ENCODE measurements at places on chromosomes 13 and 19. TPM values are rescaled to one million over a fixed set of nuclear protein-coding genes. Genes with fewer than 3 reads are reported as not detected.
A peak's percentile ranks its signal among the peaks of the same experiment; 100 is the strongest.

- peaks cover 62% of the 10 kb centered on the region for H3K27me3 ChIP-seq
- no peak overlapping the region for H3K4me3 ChIP-seq
- peaks cover 13% of the 10 kb centered on the region for H3K4me1 ChIP-seq
- no peak for DNase-seq
- H3K27ac ChIP-seq: no peak overlapping the region
Observed at GRCh38 chr13:28499609-28500008, 4.7 kb upstream of the FLT1 start.

DNA sequence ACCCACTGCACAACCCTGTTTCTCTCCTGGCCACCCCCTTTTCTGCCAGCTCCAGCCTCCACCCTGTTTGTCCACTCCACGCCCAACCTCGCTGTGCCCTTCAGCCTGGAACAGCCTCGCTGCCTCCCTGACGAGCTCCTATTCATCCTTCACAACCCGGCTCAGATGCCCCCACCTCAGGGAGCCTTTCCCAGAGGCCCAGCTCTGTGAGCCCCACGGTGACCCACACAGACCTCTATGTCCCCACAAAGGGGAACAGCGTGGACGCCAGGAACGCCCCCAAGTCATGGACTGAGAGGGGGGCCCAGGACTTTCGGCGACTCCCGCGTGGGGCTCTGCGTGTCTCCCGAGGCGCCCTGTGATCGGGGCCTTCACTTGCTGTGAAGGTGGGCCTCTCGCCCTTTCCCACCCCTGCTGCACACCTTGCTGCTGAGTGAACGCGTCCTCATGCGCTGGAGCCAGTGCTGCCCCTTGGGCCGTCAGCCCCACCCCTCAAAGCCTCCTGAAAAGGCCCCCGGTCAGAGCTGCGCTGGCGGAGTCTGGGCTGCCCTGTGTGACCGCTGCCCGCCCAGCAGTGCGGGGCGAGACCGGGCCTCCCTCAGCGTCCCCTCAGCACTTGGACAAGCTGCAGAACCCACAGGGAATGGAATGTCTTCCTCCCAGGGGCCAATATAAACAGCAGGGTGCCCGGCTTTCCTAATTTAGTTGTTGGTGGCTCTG, 40.0 kb downstream of the ADPRHL1 start:
- no peak overlapping the region for H3K4me3 ChIP-seq
- no peak for DNase-seq
- H3K4me1 ChIP-seq: peaks cover 2% of the 10 kb centered on the region
- H3K27ac ChIP-seq: no peak overlapping the region
- peaks cover 3% of the 10 kb centered on the region for H3K27me3 ChIP-seq
- H3K36me3 ChIP-seq: peaks cover 2% of the 10 kb centered on the region

GRCh38 chr19:17216058-17216670, 1.0 kb downstream of the USE1 start:
- H3K4me3 ChIP-seq: peak overlapping the region; percentile 91
- H3K36me3 ChIP-seq: peaks cover 8% of the 10 kb centered on the region
- peaks cover 3% of the 10 kb centered on the region for H3K27me3 ChIP-seq
- DNase-seq: no peak
- no peak overlapping the region for H3K27ac ChIP-seq

- no peak overlapping the region for H3K4me3 ChIP-seq
- no peaks in the 10 kb centered on the region for H3K27me3 ChIP-seq
- no peak for DNase-seq
Observed at GRCh38 chr13:113324398-113324797, 27.4 kb downstream of the LAMP1 start.

DNA sequence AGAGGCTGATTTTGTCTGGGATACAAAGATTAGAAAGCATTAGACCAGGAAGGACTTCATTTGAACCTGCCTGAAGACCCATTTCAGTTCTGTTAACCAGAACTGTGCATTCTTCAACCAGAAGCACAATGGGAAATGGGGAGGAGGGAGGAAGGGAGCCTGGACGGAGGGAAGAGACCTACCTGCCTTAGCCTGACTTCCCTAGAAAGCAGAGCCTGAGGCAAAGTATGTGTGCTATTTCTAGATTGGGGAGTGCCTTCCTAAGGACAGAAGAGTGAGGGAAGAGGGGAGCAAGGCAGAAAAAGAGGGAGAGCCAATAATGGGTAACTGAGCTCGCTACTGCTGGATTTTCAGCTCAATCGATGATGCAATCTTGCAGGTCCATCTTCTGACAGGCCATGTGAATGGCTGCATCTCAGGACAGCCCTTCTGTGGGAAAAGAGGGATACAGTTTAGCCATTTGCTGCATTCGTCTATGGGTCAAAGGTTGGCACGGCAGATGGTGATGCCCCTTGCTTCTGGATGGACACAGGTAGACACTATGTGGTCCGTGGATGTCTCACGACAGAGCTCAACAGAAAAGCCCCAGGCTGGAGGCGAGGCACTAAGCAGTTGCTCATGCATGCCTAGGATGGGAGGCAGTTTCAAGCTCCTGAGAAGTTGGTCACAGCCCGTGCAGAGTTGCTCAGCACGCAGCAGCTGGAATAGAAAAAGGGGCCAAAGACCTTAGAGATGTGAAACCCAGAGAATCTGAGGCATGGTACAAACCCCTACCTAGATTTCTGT, 78.8 kb upstream of the UBL3 start:
- DNase-seq: no peak
- no peak overlapping the region for H3K4me3 ChIP-seq
- no peak overlapping the region for H3K27ac ChIP-seq
- H3K4me1 ChIP-seq: peaks cover 12% of the 10 kb centered on the region
- no peaks in the 10 kb centered on the region for H3K36me3 ChIP-seq

Gene SERTAD3
- 25.8 TPM for total RNA-seq

Gene SIRT6
- 34.8 TPM for total RNA-seq

Measured in neural crest cell (in vitro differentiated cells).